ENCODE measurements at places on chromosomes 6 and 20. TPM values are rescaled to one million over a fixed set of nuclear protein-coding genes. Genes with fewer than 3 reads are reported as not detected.

Gene CDK5RAP1
- total RNA-seq: 45.0 TPM

- no peak for DNase-seq
Measured at GRCh38 chr6:136525586-136526195, 24.5 kb downstream of the MAP7 start.

- DNase-seq: peak; percentile 59
Measured at GRCh38 chr20:46022411-46023147, 6.4 kb upstream of the SLC12A5 start.

- no peak for DNase-seq
Measured at GRCh38 chr6:3385660-3386151, 71.1 kb downstream of the SLC22A23 start.

DNA sequence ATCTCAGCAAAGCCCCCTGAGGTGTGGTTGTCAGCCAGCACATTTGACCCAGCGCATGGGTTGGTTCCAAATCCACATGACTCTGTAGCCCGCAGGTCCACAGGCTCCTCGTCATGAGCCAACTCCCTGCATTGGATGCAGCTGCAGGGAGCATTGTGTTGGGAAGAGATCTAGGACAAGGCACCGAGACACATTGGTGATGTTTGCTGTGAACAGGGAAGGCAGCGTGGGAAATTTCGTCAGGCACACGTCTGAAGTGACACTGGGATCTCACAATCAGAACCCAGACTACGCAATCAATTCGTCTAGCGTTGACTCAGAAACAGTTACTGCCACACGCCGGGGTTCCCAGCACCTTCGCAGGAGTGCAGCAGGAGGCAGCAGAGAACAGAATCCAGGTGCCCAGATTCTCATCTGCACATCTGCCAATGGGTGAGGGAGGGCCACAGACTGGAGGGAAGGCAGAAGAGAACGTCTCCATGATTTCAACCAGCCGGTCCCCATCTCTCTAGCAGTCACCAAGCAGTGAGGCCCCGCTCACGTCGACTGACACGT lies 177.0 kb downstream of the TTLL2 start:
- DNase-seq: peak; percentile 56

Gene SDC4
- total RNA-seq: 180 TPM

DNA sequence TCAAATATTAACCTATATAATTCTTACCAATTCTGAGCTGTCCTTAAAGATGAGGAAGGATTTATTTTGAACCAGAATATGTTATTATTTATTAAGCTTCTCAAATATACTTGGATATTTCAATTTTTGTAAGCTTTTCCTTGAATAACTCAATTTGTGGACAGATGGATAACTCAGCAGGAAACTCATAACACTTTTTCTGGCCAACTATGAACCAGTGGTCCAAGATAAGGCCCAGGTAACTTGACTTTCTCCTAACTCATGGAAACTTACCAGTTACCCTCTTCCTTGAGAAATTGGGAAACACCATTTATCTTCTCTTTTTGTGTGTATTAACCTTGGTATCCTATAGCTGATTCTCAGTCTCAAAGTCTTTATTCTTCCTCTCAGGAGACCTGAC lies 427.5 kb upstream of the SYNCRIP start:
- no peak for DNase-seq

Data from MCF 10A (cell line).